ENCODE measurements at places on chromosomes 7 and 10. TPM values are rescaled to one million over a fixed set of nuclear protein-coding genes. Genes with fewer than 3 reads are reported as not detected.

- no peaks in the 10 kb centered on the region for H3K27me3 ChIP-seq
- H3K4me1 ChIP-seq = no peaks in the 10 kb centered on the region
- no peak for DNase-seq
These were observed 51.2 kb upstream of the ABI1 start for GRCh38 chr10:26911811-26912461.

GRCh38 chr7:2979201-2979631 is 64.5 kb downstream of the CARD11 start:
- no peak for DNase-seq
- no peak overlapping the region for H3K27ac ChIP-seq
- H3K36me3 ChIP-seq = no peaks in the 10 kb centered on the region
- no peaks in the 10 kb centered on the region for H3K4me1 ChIP-seq

GRCh38 chr7:129829737-129830631 is 122.8 kb downstream of the UBE2H start:
- no peaks in the 10 kb centered on the region for H3K27me3 ChIP-seq
- peak; percentile 79 for DNase-seq
- peaks cover 4% of the 10 kb centered on the region for H3K4me1 ChIP-seq
- no peak overlapping the region for H3K27ac ChIP-seq
- peak overlapping the region; percentile 8 for H3K4me3 ChIP-seq

GRCh38 chr7:155763691-155764437 is 48.4 kb downstream of the SHH start:
- H3K27ac ChIP-seq = no peak overlapping the region
- DNase-seq = no peak
- peaks cover 41% of the 10 kb centered on the region for H3K36me3 ChIP-seq
- no peak overlapping the region for H3K4me3 ChIP-seq

DNA sequence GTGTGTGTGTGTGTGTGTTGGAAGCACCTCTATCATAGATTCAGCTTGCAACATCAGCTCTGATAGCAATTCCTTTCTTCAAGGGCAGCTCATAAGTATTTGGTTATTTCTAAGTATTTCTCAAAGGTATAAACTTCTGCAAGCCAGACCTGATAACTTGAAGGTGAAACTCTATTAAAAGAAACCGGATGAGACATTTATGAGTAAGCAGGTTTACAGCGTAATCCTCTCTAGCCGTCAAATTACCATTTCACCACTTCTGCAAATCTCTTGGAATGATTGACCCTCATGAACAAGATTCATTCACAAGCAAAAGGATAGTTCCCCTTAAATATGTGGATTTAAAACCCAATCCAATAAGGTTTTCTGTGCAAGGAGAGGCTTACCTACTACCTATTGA is 23.1 kb downstream of the PDE1C start:
- H3K4me3 ChIP-seq = no peak overlapping the region
- no peak for DNase-seq
- H3K36me3 ChIP-seq = no peaks in the 10 kb centered on the region
- no peak overlapping the region for H3K27ac ChIP-seq

RTKN2 gene
- total RNA-seq = 14.5 TPM

PIK3AP1 gene
- 1.7 TPM for total RNA-seq

INTS15 gene
- 41.9 TPM for total RNA-seq

TRIM50 gene
- total RNA-seq = not detected
